NCI-H1694 (cell line): ENCODE measurements at places on chromosomes 1 and 21.

- DNase-seq: no peak
These were observed 25.4 kb downstream of the NUP210L start for GRCh38 chr1:154129391-154129970.

GRCh38 chr1:185309566-185309965 is 7.5 kb downstream of the IVNS1ABP start:
- DNase-seq: no peak

DNA sequence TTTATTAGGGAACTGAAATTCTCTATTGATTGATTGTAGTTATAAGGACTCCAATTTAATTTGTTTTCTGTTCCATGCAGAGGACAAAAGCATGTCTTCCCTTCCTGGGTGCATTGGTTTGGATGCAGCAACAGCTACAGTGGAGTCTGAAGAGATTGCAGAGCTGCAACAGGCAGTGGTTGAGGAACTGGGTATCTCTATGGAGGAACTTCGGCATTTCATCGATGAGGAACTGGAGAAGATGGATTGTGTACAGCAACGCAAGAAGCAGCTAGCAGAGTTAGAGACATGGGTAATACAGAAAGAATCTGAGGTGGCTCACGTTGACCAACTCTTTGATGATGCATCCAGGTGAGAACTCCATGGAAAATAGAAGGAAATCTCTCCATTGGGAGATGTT is 1.5 kb downstream of the SETDB1 start:
- no peak for DNase-seq

DNA sequence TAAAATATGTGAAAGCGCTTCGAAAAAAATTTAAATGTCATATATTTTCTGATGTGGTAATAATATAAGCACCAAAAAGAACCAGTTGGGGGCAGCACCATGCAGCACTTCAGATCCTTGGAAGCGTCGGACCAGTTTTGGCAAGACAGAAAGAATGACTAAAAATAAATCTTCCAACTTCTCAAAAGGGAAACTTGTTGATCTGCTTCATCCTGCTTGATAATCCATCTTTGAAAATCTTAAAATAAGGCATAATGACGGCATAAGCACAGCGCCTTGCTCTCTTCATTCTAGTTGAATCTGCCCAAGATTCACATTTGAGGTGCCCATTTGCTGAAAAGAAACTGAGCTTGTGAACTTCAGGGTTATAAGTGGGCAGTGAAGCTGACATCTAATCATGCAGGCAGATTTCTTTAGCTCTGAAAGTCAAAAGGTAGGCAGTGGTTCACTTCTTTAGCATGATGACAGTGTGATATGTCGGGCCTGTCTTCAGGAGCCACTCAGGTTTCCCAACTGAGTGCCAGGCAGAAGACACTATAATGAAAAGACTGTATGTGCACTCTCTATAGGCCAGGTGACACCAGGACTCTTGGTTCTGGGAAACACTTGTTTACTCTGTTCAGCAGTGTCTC is 19.8 kb upstream of the MUTYH start:
- DNase-seq: peak; percentile 55
